Cerebellum (tissue), 4 donors: ENCODE measurements at places on chromosomes 12 and 14.

- no peak for DNase-seq
Measured at GRCh38 chr14:65170318-65170717, 68.0 kb upstream of the MAX start.

DNA sequence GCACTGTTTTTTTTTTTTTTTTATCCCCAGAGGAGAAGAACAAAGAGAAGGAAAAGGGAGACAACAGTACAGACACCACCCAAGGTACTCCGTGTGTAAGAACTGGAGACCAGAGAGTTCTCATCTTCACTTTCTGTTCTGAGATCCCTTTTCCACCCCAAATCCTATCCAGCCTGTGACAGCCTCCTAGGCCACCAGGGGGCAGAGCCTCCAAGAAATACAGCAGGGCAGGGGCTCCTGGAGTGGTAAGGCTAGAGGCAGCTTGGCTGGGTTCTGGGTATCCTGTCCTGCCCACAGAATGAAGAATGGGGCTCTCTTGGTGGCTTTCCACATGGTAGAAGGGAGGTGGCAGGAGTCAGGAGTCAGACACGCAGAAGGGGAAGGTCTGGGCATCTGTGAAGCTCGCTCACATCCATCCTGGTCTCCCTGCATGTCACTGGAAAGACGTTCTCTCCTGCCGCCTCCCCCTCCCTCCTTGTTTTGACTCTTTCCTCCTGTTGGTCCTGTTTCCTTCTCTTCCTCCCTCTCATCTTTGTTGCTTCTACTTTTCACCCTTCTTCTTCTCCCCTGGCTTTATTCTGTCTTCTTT is 12.0 kb downstream of the CLSTN3 start:
- DNase-seq: no peak

DNA sequence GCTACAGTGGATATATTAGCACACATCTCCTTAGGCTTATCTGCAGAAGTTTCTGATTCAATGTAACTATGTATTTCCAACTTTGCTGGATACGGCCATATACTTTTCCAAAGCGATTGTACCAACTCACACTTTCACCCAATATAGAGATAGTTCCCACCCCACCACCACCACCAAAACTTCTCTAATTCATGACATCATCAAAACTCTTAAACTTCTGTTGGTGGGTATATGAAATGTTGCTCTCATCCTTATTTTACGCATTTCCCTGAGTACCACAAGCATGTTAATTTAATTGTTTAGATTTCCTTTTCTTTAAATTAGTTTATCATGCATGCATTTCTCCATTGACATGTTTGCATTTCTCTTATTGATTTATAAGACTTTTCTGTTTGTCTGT is 95.6 kb downstream of the PRKD1 start:
- no peak for DNase-seq

DNA sequence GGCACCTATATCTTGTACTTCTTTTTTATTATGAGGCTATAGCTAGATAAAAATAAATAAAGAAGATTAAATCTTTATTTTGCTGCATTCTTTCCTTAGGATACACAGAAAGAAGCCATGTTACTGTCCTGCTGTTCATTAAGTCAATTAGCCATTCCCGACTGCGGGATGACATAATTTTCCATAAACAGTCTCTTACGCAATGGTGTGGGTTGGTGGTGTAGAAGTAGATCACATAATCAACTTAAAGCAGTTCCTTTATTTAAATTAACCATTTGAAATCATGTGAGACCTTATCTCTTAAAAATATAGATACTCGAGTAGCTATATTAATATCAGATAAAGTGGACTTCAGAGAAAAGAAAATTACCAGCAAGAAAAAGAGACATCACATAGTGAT is 40.2 kb downstream of the TAOK3 start:
- no peak for DNase-seq

- no peak for DNase-seq
Measured at GRCh38 chr14:87153901-87154300, 839.1 kb downstream of the GALC start.

GRCh38 chr14:102370305-102370809 is 7.6 kb downstream of the TECPR2 start:
- DNase-seq: no peak

DNA sequence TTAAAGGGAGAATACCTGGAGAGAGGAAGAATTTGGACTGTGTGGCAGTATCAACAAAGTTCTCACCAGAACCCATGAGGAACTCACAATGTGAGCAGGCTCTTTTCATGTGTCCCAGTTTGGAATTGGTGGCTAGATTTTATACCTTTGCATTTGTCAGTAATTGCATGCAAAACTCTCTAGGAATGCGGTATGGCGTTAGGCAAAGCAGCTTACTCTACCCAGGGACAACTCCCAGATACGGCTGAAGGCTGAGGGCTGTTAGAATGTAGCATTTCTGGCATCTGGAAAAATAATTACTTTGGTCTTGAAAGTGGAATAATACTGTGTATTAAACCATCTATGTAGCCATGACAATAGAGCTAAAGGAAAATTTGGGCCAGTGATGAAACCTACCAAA is 635.5 kb downstream of the SLC16A7 start:
- DNase-seq: no peak

GRCh38 chr14:53542732-53543131 is 389.6 kb upstream of the DDHD1 start:
- no peak for DNase-seq

DNA sequence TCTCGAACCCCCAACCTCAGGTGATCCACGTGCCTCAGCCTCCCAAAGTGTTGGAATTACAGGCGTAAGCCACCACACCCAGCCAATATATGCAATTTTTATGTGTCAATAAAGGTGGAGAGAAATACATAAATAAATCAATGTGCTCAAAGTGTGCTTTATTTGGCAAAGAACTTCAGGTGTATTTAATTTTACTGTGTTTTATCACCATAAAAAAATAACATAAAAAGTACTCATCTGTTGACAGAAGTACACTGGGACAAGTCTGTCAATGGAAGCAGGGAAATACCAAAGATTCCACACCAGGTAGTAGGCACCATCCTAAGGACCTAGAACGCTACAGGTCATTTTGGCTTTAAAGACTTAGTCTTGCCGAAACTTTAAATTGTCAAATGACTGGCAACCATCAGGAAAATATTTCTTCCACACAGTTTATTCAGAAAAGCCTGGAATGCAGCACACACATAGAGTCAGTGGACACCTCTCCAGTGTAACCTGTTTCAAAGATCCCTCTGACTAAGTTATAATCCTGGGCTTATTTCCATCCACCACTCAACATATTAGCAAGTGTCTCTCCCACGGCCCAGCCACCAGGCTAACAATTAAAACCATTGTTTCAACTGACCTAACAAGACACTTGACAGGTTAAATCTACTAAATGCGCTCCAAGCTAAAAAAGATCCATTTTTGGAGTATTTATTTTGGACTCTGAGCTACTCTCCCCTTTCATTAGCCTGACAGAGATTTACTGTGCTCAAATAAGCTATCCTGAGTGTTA is 4.2 kb downstream of the ERO1A start:
- DNase-seq: no peak

GRCh38 chr14:51849097-51849496 is 11.3 kb upstream of the GNG2 start:
- no peak for DNase-seq
